ENCODE measurements at places on chromosomes 16 and 17.
A peak's percentile ranks its signal among the peaks of the same experiment; 100 is the strongest.

DNA sequence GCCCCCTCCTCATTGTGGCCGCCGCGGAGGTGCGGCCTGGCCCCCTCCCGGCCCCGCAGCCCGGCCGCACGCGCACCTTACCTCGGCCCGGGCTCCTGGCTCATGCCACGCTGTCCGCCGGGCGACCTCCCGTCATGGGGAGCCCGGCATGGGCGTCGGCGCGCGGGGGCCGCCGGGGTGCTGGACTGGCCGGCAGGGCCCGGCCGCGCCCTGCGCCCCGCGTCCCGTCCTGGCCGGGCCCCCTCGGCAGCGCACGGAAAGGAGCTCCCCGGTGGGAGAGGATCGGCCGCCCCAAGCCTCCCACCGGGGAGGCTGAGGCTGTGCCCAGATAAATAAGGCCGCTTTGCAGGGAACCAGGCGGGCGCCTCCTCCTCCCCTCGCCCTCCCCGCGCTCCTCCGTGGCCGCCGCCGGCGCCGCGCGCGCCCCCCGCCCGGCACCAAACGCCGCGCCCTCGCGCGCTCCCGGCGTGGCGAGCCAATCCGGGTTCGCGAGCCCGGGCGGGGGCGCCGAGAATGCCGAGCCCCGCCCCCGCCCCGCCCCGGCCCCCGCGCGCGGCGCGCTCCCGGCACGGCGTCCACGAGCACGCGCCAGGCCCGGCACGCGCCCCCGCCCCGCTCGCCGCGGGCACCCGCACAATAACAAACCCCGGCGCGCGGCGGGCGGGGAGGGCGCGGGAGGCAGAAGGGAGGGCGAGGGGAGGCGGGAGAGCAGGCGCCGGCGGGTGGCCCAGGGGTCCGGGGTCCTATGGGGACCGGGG lies at the start of gene FBXL16:
Gene FBXL16 (minus strand): TSS at position 371 of the 758 bp plus-strand sequence. CDS start 8,396 bp downstream, outside the sequence.
- no peak for DNase-seq

DNA sequence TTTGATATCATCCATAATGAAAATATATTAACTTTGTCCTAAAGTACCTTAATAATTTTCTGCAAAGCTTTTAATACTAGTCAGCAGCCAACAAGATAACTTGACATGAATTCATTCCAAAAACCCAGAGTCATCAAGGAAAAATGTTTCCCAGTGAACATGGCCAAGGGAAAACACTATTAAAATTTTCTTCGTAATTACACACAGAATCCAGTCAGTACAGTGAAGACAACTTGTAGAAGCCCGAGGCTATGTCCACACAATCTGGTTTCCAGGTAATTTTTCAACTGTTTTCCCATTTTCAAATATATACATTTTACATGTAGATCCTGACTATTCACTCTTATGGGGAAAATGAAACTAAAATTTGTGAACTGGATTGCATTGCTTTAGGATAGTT lies 600.9 kb downstream of the CDH8 start:
- DNase-seq = no peak

DNA sequence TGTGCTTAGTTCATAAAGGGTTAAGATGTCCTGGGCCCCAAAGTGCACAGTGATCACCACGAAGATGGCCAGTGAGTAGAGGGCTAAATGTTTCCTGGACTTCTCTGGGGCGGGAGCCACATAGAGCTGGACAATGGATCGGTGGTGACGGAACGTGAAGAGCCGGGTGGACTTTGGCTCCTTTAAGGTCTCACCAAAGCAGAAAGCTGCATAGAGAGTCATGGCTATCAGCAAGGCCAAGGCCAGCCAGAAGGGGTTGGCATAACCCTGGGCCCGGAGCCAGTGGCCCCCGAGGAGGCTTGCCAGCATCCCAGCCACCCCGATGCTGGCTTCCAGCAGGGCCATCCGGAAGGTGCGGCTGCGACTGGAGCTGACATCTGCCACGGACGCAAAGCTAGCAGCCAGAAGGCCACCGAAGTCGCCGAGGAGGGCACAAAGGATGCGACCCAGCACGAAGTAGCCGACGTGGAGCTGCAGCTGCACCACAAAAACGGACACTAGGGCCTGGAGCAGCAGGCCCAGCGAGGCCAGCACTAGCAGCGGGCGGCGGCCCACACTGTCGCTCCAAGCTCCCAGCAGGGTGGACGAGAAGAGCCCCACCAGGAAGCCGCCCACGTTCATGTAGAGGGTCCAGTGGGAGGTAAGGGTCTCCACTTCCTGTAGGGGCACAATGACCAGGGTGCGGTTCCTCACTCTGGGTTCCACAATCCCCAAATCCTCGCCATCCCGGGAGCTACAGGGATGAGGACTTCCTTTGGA lies 1.0 kb downstream of the SLC46A1 start:
- DNase-seq = no peak

DNA sequence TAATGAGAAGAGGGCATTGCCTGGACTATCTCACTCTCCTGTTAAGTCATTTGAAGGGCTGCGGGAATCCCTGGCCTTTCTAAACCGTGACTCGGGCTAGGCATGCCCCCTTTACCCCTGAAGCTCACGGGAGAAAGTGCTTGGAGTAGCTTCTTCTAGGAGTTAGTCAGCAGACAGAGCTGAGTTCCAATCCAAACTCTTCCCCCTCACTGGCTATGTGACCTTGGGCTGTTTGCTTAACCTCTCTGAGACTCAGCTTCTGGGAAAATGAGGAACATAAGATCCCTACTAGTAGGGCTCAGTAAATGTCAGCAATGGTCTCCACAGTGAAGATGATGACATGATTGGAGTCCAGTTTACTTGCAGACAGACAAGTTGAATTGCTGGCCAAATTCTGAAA lies 5.7 kb upstream of the B9D1 start:
- no peak for DNase-seq

DNA sequence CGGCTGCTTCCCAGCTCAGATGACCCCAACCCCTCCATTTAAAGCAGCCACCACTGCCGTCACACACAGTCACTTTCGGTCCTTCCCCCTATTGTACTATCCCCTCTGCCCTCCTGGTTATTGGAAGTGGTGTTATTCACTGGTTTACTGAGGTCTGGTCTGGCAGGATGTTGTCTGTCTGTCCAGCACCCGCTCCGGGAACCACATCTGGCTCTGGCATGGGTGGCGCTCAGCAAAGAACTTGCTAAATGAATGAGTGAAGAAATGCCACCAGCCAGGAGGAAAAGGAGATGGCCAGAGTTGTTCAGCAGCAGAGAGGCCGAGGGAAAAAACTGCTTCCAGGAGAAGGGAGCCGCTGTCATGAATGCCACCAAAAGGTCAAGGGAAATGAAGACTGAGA lies 161.6 kb downstream of the GSG1L start:
- DNase-seq = no peak

GRCh38 chr16:81469710-81470535 lies 25.3 kb downstream of the CMIP start:
- no peak for DNase-seq

DNA sequence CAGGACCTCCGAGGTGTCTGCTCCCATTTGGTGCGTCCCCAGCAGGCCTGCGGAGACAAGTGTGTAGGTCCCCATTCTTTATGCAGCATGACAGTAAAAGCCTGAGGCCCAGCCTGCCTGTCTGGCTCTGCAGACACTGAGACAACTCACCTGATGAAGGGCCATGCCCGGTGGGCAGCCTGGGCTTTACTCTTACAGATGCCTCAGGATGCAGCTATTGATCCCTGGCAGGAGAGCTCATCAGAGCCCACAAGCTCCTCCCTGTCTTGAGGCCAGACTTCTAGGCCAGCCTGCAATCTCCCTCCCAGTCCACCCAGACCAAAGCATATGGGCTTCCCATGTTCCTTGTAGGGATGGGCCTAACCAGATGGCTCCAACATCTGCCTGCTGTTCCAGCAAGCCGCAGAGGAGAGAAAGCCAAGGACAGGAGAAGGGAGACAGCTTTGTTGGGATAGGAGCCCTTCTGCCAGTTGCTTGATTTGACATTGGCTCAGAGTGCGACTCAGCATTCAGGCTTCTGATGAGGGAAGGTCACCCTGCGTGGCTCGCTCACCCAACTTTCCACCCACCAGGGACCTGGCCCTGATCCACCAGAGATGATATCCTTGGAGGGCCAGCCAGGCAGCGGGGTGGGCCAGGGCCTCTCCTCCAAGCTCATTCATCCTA lies 87.5 kb downstream of the SOCS1 start:
- DNase-seq = no peak

- peak; percentile 66 for DNase-seq
Measured at GRCh38 chr16:30434852-30435251, 5.0 kb upstream of the DCTPP1 start.

- DNase-seq = no peak
Measured at GRCh38 chr16:11679941-11680911, 12.0 kb downstream of the SNN start.

DNA sequence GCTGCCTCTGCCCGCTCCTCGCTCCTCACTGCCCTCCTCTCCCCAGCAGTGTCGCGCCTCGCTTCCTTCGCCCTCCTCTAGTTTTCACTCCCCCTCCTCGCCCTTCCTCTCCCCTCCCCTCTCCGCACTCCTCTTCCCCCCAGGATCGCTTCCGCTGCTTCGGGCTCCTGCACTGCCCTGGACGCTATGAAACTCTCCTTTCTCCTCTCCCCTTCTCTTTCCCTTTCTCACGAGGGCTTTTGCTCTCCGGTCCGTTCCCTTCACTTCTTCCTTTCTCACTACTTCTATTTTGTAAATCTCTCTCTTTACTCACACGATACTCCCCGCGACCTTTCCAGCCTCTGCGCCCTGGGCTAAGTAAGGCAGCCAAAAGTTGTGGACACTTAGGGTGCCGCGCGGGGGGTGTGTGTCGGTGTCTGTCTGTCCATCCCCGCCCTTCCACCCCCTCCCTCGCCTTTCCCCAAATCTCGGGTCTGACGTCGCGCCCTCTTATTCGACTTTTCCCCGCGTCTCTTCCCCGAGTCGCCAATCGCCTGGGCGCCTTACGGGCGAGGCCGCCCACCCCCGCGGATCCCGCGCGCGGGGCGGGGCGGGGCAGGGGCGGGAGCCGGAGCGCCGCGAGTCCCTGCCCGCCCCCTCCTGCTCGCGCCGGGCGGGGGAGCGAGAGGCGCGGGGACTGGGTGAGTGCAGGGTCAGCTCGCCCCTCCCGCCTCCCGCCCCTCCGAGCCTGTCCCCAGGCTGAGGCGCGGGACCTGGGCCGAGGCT lies at the start of gene IRX3:
Gene IRX3 (minus strand): TSS at position 422 of the 765 bp plus-strand sequence. CDS start 737 bp downstream, outside the sequence.
- DNase-seq = no peak

DNA sequence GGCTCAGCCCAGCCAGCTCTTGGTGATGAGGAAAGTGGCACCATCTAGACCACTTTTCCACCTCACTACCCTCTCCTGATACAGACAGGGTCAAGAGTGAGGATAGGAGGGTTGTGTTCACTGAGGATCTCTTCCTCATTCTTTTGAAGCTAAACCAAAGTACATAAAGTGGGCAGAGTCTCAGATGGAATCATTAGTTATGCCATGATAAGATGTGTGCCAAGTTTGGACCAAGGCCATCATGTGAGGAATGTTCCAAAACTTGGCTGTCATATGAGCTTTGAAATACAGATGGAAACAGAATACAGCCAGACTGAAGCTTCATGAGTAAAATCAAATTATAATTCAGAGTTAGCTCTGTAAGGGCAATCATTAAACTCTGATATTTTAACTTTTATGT lies 37.2 kb downstream of the ACSM1 start:
- no peak for DNase-seq

- no peak for DNase-seq
Measured at GRCh38 chr16:56841659-56842058, 23.3 kb upstream of the SLC12A3 start.

DNA sequence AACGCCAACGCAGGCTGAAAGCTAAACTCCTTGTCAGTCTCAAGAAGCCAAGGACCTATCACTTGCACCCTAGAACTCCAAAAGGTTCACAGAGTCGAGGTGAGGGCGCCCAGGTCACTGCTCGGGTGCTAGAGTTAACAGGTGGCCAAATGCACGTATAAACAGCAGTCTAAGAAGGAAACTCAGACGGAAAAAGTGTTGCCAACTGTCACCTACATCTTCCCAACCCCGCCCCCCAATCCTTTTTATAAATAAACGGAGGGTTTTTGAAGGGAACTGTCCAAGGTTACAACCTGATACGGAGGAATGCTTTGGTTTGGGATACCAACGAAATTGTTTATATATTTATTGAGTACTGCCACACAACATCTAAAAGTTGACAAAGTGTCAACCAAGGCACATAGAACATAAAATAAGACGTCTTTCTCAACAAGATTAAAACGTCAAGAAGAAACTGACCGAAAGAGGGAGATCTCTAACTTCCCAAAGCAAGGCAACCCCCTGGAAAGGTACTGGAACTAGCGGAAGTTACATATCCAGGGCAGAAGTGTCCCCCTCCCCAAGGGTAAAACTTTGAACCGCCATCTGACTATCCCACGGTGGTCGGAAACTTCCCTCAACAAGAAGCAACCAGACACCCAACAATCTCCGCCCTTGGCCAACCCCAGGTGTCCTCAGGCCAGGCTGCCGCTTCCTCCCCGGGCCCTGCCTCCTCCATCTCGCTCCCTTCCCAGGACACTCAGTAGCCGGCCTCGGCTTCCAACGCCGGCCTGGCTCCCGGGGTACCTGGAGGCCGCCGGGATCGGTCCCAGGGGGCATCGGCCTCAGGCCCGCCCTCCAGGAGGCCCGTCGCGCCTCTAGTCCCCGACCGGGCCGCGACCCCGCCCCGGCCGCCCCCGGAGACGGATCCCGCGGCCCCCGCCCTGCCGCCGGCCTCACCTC lies 982 bp downstream of the SPAG9 start:
- DNase-seq = peak; percentile 54

- peak; percentile 44 for DNase-seq
Measured at GRCh38 chr17:82097184-82097918, 685 bp downstream of the FASN start.

DNA sequence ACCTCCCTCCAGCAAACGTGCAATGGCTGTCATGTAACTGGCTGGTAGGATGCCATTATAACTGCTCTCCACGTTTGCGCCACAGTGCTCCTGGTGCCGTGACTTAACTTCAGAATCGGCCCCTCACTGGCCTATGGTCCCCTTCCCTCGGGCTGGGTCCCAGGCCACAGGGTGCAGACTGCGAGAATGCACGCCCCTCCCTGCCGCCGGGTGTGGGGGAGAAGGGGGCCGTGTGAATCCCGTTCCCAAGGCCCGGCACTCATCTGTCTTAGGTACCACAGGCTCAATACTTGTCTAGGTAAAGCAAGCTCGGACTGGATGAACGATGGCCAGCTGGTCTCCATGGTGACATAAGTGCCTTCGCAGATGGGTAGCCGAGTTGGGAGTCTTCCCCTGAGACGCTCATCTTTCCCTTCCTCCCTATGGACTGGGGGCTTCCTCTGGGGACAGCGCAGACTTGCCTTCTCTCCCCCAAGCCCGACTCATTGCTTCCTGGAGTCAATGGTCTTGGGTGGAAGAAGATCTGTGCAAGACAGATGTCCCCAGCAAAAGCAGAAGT lies 37.8 kb downstream of the TIMM22 start:
- no peak for DNase-seq

Data from activated naive CD8-positive, alpha-beta T cell treated with anti-CD3 and anti-CD28 coated beads for 36 hours (primary cell).